T-helper 1 cell (primary cell): ENCODE measurements at places on chromosomes 7 and 10.

- no peak for DNase-seq
Observed at GRCh38 chr7:155669717-155670505, 25.4 kb downstream of the RBM33 start.

DNA sequence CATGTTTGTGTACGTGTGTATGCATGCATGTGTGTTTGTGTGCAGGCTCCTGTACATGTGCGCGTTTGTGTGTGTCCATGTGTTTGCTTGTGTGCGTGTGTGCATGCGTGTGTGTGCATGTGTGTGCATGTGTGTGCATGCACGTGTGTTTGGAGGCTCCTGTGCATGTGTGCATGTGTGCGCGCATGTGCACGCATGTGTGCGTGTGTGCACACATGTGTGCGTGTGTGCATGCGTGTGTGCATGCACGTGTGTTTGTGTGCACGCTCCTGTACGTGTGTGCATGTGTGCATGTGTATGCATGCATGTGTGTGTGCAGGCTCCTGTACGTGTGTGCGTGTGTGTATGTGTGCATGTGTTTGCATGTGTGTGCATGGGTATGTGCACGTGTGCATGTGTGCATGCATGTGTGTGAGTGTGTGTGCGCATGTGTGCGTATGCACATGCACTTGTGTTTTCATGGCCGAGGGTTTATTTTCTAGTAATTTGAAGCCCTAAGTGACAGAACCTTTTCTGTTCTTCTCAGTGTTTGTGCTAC, 59.2 kb downstream of the INPP5A start:
- no peak for DNase-seq

GRCh38 chr10:123236126-123236525, 81.9 kb downstream of the BUB3 start:
- no peak for DNase-seq

DNA sequence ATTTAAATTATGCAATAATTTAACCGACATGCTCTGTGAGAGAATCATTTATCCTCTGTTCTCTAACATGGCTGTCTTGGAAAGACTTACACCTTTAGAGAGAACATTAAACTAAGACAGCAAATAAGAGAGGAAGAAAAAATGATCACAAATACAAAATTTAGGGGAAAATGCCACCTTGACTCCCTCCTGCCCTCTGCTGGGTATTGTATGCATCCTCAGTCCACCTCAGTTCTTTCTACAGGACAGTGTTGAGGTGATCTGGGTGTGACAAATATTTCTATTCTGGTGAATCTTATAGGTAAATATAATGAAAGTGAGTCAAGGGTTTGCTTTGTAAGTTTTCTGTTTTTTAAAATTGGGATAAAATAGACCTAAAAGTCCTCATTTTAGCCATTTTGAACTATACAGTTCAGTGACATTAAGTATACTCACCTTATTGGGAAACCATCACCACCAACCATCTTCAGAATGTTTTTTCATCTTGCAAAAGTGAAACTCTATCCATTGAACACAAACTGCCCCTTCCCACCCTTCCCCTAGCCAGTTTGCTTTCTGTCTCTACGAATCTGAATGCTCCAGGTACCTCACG, 61.5 kb upstream of the ELMO1 start:
- DNase-seq = no peak

GRCh38 chr7:128020159-128020558, 11.1 kb downstream of the LRRC4 start:
- peak; percentile 8 for DNase-seq

GRCh38 chr7:80870813-80871212, 48.0 kb downstream of the SEMA3C start:
- no peak for DNase-seq

- DNase-seq = no peak
Observed at GRCh38 chr7:133584956-133585668, 332.2 kb downstream of the EXOC4 start.

DNA sequence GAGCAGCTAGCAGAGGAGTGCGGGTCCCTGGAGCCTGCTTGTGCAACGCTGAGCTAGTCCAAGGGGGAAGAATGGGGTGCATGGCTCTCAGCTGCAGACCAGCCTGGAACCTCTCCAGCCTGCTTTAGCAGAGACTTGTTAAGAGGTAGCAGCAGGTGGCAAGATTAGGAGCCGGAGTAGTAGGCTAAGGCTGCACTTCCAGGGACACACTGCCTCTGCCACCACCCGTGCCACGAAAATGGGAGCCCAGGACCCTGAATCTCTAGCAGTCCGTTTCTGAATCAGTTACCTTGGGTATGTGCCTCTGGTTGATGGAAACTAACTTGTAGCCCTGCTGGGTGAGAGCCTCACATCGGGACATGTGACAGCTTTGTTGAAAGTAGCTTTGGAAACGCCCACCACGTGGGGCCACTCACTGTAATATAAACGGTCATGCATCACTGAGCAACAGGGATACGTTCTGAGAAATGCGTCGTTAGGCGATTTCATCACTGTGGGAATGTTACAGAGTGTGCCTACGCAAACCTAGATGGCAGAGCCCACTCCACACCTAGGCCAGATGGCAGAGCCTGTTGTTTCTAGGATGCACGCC, 25.9 kb downstream of the HTRA1 start:
- DNase-seq = no peak

- no peak for DNase-seq
Observed at GRCh38 chr7:39540320-39540719, 25.9 kb upstream of the YAE1 start.

DNA sequence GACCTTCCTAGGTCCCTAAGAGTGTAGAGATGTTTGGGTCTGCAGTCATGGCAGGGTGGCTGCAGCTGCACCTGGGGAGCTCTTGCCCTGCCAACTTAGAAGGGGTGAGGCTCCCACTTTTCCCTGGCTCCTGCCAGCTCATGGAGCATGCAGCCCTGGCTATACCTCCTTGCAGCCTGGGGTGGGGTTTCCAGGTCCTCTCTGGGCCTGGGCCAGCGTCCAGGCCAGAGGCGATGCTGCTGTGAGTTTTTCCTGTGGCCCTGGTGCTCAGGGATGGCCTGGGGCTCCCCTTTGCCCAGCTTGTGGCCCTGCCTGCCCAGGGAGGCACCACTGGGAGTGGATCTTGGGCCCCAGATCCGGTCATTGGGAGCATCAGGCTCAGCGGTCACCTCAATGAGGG, 109.8 kb upstream of the FAM180A start:
- DNase-seq = no peak

DNA sequence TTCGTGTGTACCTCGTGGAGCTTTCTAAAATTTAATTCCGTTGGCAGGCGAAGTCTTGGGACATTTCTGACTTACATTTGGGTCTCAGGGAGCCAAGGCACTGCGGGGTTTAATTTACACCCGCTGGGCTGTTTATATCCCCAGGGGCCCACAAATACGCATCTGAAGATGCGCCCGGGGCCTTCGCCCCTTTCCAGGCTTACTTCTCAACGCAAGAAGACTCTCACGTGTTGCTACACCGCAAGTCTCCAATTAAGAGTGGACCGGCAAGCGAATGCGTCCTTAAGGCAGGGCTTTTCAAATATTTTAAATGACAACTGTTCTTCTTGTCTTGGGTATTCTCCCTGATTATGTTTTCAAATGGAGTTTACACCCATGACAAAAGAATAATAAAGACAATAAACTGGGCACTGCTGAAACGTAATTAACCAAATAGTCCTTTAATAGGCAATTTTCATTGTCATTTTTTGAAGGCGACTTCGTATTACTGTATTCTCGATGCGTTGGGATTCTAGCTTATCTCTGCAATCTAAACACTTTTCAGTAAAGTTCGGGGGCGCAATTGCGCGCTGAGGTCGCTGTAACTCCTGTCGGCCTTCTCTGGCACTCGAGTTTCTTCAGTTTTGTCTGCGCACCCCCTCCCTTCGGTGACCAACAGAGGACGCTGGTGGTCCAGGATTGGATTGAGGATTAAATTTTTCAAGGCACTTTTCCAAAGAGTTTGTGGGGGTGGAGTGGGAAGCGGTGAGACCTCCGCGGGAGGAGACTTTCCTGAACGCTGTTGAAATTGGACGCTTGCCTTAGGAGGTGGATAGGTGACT, 837 bp upstream of the IGFBP3 start:
- no peak for DNase-seq
